Epithelial cell of alveolus of lung (primary cell): ENCODE measurements at places on chromosomes 6 and 20. TPM values are rescaled to one million over a fixed set of nuclear protein-coding genes. Genes with fewer than 3 reads are reported as not detected.

Gene ARHGAP40
- 0.91 TPM in 1 of 2 replicates, not detected in the other for total RNA-seq

Gene ABHD16B
- not detected in 2 replicates for total RNA-seq

Gene GSTA2
- not detected in 2 replicates for total RNA-seq

Gene PTCRA
- not detected in 2 replicates for total RNA-seq

Gene RAET1L
- not detected in 2 replicates for total RNA-seq

Gene MOG
- total RNA-seq, result not detected in 2 replicates

Gene ACTL10
- total RNA-seq, result 1.4 and 4.9 TPM in 2 replicates
